HTR-8/SVneo (cell line): ENCODE measurements at places on chromosomes 7 and 10.

GRCh38 chr10:20976891-20977290 is 79.8 kb upstream of the NEBL start:
- DNase-seq, result no peak

DNA sequence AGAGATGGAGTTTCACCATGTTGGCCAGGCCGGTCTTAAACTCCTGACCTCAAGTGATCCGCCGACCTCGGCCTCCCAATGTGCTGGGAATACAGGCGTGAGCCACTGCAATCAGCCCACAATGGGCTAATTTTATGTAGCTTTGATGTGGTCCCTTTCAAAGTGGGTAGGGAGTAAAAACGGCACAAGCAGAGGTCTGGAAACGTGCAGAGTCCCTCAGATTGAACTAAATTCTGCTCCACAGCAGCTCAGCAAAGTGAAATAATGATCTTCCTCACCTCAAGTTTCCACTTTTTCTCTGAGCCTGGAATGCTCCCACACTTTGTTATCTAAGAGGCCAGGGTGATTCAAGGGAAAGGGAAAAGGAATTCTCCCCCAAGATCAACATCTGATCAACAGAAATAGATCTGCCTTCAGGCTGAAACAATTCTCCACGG is 6.1 kb downstream of the CCDC3 start:
- no peak for DNase-seq

GRCh38 chr10:33031171-33031570 is 73.1 kb upstream of the ITGB1 start:
- no peak for DNase-seq

DNA sequence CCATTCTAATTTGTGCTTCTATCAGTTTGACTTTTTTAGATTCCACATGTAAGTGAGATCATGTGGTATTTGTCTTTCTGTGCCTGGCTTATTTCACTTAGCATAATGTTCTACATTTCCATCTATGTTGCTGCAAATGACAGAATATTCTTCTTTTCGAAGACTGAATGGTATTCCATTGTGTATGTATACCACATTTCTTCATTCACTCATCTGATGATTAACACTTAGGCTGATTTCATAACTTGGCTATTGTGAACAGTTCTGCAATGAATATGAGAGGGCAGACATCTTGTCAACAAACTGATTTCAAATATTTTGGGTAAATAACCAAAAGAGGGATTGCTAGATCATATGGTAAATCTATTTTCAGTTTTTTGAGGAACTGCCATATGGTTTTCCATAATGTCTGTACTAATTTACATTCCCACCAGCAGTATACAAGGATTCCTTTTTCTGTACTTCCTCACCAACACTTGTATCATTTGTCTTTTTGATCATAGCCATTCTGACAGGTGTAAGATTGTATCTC is 52.9 kb downstream of the ZNF22 start:
- no peak for DNase-seq

DNA sequence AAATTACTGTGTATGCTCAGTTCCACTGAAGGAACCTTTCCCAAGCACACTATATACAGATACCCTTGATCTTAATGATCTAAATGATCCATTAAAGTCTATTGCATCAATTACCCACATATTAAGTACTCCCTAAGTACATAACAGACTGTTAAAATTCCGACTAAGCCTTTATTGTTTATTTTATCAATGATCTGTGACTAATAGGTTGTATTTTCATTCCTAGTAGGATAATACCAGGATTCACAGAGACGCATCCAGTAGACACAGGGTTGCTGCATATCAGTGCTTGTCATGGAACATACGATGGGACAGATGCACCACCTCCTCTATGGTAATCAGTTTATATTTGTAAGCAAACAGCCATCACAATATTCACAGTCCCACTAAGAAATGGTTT is 159.6 kb upstream of the SLC26A5 start:
- no peak for DNase-seq

DNA sequence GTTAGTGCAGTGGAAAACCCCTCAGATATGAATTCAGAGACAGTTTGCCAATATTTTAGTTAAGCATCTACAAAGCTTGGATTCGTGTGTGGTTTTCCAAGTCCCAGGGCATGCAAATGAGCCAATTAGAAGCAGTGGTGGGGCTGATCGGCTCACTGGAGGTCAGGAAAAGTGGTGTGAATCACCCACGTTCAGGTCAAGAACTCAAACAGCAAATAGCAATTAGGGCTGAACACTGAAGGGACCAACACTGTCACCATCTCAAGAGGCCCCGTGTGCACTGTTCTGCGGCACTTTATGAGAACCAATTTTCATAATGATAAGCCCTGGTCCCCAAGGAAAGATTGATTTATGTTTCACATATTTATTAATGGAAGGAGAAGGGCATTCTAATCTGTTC is 68.9 kb downstream of the ADARB2 start:
- DNase-seq, result no peak

GRCh38 chr10:34249634-34250033 is 565.5 kb downstream of the PARD3 start:
- DNase-seq, result peak; percentile 17

- no peak for DNase-seq
Measured at GRCh38 chr10:124083740-124084397, 9.5 kb downstream of the CHST15 start.

DNA sequence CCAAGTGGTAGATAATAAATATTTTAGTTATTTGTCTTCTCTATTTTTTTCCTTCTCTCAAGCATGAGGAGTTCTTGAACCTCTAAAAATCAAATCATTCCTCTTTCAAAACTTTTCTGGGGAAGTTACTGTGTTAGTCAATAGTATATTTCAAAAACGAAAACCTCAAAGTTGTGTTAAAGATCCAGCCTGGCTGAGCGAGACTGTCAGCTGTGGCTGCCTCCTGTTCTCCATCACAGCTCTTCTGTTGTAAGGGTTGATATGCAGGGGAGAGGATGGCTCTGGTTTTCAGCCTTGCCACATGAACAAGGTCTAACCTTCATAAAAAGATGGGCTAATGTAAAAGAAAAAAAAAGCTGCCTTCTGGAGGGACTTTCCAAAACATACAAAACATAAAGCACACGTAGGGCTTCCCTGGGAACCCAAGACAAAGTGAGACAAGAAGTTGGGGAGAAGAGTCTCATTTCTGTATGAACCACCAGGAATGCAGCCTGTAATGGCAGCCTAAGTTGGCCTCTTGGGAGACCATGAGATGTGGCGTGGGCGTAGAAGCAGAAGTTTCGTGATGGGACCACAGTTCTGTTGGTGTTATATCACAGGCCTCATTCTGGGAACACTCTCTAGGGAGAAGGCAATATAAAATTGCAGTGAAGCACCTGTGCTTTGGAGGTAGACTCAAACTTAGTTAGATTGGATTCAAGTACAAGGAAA is 77.9 kb upstream of the FHIP2A start:
- no peak for DNase-seq

DNA sequence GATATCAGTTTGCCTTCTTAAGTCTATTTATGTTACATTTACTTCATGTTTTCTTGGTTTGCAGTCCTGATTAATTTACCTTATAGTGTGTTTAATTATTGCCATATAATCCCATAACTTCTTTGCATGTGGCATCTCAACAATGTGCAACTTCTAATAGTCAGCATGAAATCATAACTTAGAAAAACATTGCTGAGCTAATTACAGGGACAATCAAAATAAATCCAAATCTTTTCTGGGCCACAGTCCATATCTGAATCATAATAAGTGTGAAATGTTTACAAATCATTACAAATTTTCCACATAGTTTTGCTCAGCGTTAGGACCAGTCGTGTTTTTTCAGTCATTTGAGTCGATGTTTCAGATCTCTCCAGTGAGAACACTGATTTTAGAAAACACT is 29.1 kb upstream of the CABCOCO1 start:
- no peak for DNase-seq

GRCh38 chr7:44761207-44762161 is 12.8 kb downstream of the ZMIZ2 start:
- DNase-seq, result no peak

- no peak for DNase-seq
Measured at GRCh38 chr10:6069081-6069931, 7.1 kb upstream of the IL2RA start.

DNA sequence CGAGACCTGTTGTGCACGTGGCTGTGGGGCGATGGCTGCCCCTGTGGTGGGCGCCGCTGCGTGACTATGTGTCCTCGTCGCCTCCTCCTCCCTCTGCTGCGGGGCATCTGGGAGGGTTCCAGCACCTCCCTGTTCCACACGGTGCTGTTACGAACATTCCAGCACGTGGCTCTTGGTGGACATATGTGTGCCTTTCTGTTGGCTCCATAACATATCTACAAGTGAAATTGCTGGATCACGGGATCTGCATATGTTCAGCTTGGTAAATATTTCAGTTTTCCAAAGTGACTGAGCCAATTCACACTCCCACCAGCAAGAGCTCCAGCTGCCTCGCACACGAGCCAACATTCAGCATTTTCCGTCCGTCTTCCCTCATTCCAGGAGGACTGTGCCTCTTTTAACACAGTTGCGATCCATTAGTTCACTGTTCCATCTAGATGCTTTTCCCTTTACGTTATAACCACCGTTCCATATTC is 25.1 kb downstream of the SNX8 start:
- DNase-seq, result no peak

DNA sequence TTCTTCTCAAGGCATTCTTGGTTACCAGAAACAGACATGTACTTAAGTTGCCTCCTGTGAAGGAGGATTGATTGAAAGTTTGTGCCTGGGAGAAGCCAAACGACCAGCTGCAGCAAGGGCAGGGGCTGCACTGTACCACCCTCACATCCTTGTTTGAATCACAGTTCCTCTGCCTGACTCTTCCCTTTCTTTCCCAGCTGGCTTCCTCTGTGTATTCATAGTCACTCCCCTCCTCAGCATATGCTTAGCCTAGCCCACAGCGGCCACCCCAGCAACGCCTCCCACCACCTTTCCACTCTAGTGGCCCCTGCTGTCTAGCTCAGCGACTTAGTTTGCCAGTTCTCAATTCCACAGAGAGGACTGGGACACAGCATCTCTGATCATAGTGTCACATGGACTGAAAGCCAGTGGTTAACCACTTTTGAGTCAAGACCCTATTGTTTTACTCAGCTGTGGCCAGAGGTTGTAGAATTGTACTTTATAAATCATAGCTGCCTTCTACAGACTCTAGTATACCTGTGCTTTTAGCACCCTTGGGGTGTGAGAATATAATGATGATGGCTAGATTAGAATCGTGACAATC is 643.0 kb downstream of the SUGCT start:
- no peak for DNase-seq

- DNase-seq, result no peak
Measured at GRCh38 chr10:107362306-107362705, 197.8 kb upstream of the SORCS1 start.

GRCh38 chr10:71203124-71203523 is 9.2 kb upstream of the UNC5B start:
- no peak for DNase-seq

GRCh38 chr7:2863461-2864066 is 19.5 kb upstream of the GNA12 start:
- DNase-seq, result peak; percentile 96

GRCh38 chr7:92313055-92313454 is 67.3 kb downstream of the ANKIB1 start:
- DNase-seq, result no peak

DNA sequence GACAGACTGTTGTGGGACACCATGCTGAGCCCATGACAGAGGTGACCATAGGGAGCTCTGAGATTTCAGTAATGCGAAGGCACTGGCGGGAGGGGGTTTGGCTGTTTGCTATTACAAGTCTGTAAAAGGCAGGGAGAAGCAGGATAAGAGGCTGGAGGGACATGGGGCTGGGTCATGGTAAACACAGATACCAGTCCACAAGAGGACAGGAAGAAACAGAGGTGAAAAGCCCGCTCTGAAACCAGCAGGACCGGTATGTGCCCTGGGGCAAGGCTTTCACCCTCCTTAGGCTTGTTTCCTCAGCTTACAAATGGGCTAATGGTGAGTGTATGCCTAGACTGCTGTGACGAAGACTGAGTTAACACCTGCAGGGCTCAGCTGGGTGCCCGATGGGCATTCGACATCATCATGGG is 34.1 kb downstream of the ANXA11 start:
- no peak for DNase-seq

DNA sequence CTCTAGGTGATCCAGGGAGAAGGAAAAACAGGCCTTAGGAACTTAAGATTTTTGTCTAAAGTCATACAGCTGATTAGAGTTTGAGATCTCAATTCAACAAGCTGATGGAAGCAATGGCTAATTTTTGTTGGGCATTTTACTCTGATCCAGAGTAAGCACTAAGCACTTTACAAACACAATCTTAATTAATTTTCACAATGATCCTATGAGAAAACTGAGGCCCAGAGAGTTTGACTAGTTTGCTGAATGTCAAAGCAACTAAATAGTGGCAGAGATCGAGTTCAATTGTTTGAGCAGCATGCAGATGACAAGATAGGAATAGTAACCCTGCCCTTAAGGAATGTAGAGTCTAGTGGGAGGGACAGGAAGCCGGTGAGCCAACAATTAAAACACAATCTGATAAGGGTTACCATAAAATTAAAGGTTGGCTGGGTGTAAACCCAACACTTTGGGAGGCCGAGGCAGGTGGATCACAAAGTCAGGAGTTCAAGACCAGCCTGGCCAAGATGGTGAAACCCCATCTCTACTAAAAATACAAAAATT is 13.5 kb upstream of the RPEL1 start:
- no peak for DNase-seq

DNA sequence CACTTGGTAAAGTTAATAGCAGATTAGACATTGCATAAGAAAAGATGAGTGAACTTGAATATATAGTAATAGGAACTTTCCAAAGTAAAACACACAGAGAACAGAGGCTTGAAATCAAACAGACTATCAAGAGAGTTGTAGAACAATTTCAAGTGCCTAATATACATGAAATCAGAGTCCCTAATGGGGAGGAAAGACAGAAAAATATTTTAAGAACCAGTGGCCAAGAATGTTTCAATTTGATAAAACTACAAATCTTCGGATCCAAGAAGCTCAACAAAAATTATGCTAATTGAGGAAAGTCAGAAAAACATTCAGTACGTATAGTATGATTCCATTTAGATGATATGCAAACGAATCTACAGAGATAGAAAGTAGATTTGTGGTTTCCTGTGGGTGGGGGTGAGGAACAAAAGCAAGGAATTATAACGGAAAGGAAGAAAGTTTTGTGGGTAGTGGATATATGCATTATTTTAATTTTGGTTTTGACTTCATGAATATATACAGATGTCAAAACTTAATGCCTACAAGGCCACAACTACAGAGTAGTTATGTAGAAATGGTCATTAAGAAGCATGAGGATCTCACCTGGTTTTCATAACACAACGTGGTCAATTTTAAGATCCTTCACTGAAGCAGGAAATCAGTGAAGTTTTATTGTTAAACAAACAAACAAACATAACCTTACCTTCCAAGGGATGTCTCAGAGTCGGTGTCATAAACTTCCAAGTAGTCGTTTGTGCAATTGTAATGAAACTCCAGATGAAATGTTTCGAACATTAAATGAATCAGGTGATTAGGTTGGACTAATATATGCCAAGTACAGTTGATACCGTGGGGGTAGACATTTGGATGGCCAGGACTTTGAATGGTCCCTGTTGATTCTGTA is 62.0 kb downstream of the CUBN start:
- DNase-seq, result no peak

- DNase-seq, result no peak
Measured at GRCh38 chr7:28960071-28960840, 2.1 kb upstream of the TRIL start.

GRCh38 chr10:87658858-87659555 is 671 bp upstream of the PAPSS2 start:
- no peak for DNase-seq

- no peak for DNase-seq
Measured at GRCh38 chr7:50754684-50755083, 28.0 kb downstream of the GRB10 start.
